Activated naive CD4-positive, alpha-beta T cell treated with anti-CD3 and anti-CD28 coated beads, Interleukin-2, amount 50 U/mL, for 72 hours (primary cell): ENCODE measurements at places on chromosomes 16 and 17. TPM values are rescaled to one million over a fixed set of nuclear protein-coding genes. Genes with fewer than 3 reads are reported as not detected.

The CAPNS2 gene
- not detected for total RNA-seq

The SPHK1 gene
- total RNA-seq = 7.1 TPM

The C16orf92 gene
- not detected for total RNA-seq

The SYT17 gene
- not detected for total RNA-seq

The TGFB1I1 gene
- 0.73 TPM for total RNA-seq

The MPHOSPH6 gene
- 25.5 TPM for total RNA-seq

The RAD51C gene
- 85.5 TPM for total RNA-seq

The ZMYND15 gene
- 0.36 TPM for total RNA-seq

The PMP22 gene
- not detected for total RNA-seq

The ATMIN gene
- 12.4 TPM for total RNA-seq

The HOXB1 gene
- total RNA-seq = not detected

The MNT gene
- 31.9 TPM for total RNA-seq

The ITGAL gene
- total RNA-seq = 390 TPM

The OR4D1 gene
- total RNA-seq = 0.18 TPM

The RAB11FIP4 gene
- 39.0 TPM for total RNA-seq

The PERCC1 gene
- total RNA-seq = 0.27 TPM

The CASKIN1 gene
- total RNA-seq = 0.77 TPM

The MTSS2 gene
- 0.82 TPM for total RNA-seq

The ZNF205 gene
- total RNA-seq = 0.18 TPM

The ATF7IP2 gene
- total RNA-seq = 28.9 TPM

The SEZ6 gene
- total RNA-seq = not detected

The SDK2 gene
- 1.5 TPM for total RNA-seq

The SYNGR3 gene
- total RNA-seq = 9.0 TPM

The KCNJ18 gene
- total RNA-seq = not detected

The MAPT gene
- 0.57 TPM for total RNA-seq

The KRTAP4-16 gene
- not detected for total RNA-seq

The PYY gene
- total RNA-seq = not detected

The PRM1 gene
- total RNA-seq = not detected

The FNDC8 gene
- total RNA-seq = not detected

The IRX5 gene
- not detected for total RNA-seq
